ENCODE measurements at places on chromosomes 5 and 9.

- DNase-seq = no peak
These were observed 125.6 kb upstream of the LPAR1 start for GRCh38 chr9:111163716-111164389.

GRCh38 chr5:134569758-134570364, 44.4 kb downstream of the JADE2 start:
- DNase-seq = no peak

DNA sequence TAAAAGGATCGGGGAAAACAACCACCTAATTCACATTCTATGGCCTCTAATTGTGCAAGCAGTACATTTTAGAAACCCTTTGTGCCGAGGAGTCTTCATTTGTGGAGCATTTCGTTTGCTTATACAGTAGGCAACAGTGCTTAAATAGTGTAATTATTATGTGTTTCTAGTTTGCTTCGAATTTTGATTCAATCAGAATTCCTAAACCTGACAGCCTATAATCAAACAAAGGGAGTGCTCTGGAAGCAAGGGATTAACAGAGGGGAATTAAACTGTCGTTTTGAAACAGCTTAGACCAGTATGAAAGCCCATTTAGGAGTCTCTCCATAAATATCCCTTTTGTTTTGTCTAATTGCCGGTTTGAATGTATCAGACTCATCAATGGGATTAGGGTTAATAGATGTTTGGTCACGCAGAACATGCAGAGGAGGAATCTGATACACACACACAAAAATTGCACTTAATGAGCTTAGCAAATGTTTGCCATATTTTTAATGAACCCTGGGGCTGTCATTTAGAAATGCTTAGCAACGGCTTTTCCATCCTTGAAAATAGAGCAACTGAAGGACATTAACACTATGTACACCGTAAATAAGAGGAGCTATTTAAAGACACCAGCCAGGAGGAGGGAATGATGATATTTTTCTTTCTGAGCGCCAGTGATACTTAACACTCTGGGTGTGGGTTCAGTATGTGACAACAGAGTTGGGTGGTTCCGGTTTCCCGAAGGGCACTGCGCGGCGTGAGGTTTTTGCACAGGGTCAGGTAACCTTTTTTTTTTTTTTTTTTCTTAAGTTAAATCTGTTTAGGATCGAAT, 404.7 kb downstream of the TLE4 start:
- no peak for DNase-seq

- no peak for DNase-seq
These were observed 1485.7 kb upstream of the CDH9 start for GRCh38 chr5:28523888-28524635.

GRCh38 chr9:115999498-115999897, 154.1 kb upstream of the PAPPA start:
- no peak for DNase-seq

DNA sequence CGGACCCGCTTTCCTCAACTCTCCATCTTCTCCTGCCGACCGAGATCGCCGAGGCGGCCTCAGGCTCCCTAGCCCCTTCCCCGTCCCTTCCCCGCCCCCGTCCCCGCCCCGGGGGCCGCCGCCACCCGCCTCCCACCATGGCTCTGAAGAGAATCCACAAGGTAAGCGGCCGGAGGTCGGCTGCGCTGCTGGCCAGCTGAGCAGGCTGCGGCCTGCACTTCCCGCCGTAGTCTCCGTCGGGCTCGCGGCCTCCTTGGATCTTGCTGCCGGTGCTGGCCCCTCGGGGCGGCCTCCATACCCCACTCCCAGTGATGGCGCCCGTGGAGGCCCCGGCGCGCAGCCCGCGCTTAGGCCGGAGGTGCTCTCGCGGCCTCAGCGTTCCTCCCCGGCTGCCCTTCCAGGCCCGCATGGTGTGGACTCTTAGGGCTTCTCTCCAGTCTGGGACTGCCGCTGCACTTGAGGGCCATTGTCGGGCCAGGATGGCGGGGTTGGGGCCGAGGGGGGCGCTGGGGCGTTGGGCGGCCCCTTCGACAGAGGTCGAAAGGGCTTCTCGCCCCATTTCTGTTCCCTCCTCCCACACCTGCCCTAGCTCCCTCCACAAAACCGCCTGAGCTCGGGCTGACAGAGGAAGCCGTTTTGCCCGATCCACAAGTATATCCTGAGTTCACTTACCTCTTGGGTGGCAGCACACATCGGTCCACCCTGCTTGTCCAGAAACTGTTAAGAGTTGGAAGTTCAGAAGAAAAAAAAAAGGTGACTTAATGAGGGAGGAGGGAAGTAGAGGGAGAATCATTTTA, 714 bp downstream of the UBE2D2 start:
- no peak for DNase-seq

GRCh38 chr5:150106674-150107426, 20.5 kb upstream of the CSF1R start:
- DNase-seq = no peak

DNA sequence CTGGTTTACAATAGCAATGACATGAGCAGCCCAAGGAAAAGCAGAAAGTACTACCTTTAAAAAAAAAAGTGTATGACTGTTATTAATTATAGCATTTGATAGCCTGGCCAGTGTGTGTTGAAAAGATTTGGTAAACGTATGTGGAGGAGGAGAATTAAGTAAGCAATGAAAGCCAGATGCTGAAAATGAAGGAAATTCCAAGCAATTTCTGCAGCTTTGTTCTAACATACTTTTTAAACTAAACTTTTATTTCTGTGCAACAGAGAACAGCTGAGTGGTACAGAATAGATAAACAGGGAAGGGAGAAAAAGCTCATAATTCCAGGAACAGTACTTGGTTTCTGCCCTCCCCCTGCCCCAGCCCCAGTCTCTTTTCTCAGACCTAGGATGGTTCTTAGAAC, 252.6 kb downstream of the ADAMTSL1 start:
- DNase-seq = no peak

- no peak for DNase-seq
These were observed 374.1 kb upstream of the IRX4 start for GRCh38 chr5:2256691-2257280.

DNA sequence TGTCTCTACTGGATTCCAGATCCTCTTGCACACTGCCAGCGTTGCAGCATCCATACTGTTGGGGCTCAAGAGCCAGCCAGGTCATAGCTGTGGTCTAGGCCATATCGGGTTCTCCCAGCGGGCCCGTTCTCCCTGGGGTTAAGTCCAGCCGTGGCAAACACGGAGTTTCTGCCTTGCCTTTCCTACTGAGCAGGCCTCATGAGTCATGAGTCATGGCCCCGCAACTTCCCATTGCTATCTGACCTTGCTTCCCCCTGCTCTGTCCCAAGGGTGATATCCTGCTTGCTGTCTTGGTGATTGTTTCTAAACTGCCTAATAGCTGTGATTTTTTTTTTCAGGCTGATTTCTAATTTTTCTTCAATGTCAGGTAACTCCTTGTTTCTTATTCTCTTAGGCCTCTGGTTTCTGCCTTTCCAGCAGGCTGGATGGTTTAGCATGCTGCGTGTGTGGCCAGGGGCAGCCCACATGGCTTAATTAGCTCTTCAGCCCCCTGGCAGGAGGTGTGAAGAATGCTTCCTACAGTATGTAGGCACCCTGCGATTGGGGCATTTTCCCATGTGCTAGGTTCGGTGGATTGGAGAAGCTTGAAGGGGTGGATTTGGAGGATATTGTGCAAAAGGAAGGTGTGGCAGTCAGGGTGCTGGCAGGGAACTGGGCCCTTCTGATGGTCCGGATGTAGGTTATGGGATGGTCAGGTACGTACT, 18.7 kb downstream of the DAPK1 start:
- no peak for DNase-seq

GRCh38 chr9:136437839-136438547, 1.7 kb downstream of the INPP5E start:
- no peak for DNase-seq

DNA sequence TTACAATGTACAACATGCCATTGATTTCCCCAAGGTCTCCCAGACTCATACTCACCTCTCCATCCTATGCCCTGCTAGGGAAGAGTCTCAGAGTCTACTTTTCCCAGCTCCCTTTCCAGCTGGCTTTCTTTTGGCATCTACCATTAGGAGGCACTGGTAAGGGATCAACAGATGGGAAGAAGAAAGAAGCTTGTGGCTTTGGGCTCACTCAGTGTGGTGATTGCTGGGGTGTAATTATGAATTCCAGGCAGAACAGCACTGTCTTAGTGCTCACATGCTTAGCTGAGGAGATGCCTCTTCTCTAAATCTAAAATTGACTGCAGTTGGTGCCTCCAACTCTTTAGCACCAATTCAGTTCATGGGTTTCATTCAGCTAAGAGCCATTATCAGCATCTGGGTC, 330.0 kb downstream of the PSAT1 start:
- DNase-seq = no peak

DNA sequence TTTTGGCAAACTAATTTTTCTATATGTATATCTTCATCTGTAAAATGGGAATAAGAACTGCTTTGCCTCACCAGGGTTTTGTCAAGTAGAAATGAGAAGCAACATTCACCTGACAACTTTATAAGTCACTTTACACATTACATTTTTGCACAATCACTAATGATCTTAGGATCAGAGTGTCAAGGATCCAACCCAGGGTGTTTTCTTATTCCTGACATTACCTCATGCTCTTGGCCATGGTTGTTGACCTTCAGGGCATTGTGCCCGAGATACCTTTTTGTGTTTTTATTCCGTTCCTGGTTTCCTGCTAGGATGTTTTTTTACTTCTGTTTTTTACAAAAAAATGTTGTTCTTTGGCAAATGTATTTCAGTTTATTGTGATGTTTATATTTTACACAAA, 22.2 kb upstream of the RASA1 start:
- DNase-seq = no peak

- DNase-seq = no peak
These were observed 4.9 kb downstream of the PDCD1LG2 start for GRCh38 chr9:5515261-5515650.

- no peak for DNase-seq
These were observed 60.3 kb upstream of the PTGER4 start for GRCh38 chr5:40619421-40619820.

DNA sequence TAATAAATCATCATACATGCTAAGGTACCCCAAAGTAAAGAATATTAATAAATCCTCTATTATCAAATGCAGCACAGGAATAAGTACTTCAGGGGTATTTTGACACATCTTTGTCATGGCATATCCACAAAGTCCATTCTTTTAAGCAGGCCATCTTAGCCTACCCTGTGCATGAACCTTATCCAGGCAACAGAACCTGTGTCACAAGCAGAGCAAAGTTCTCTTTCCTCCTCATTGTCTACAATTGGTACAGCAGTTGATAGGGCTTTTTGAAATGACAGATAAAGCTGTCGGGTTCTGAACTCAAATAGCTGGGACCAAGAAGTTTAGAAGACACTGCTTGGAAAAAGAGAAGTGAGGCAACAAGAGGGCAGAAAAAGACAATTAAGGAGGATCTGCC, 30.8 kb upstream of the PURA start:
- no peak for DNase-seq

DNA sequence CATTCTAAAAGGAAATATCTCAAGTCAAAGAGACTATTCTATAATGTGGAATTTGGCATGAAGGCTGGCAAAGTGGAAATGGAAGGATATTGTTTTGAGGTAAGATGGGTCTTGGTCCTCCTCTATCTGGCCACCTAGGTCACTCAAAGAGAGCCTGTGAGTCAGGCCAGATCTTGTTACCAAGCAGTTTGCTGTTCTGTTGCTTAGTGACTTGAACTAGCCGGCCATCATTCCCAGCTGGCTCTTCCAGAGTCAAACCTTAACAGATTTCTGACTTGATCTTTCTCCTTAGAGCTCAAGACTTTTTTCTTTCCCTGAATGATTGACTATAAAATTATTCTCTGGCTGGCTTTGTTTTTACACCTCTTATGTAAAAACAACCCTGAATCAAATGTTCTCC, 136.1 kb downstream of the PDE4D start:
- no peak for DNase-seq

DNA sequence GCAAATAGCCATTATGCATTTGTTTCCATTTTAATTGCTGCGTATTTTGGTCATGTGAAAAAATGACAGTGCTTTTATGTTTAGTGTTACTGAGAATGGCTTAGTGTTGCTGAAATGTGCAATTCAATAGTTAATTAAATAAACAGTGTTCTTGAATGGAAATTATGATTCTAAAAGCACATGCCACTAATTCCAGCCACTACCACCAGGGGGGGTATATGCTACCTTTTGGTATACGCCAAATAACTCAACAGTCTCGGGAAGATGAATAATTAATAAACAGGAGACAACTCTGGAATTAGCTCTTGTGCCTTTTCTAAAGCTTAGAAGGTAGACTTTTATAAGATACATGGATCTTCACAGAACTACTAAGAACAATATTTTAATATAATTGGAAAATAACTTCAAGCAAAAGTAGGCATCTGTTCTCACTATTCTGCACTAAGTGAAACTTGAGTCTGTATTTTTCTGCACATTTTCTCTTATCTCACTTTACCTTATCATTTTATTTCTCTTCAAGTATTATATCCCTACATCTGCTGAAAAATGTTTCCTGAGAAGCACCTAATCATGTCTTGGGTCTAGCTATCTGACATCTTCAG, 83.5 kb upstream of the MINAR2 start:
- no peak for DNase-seq

DNA sequence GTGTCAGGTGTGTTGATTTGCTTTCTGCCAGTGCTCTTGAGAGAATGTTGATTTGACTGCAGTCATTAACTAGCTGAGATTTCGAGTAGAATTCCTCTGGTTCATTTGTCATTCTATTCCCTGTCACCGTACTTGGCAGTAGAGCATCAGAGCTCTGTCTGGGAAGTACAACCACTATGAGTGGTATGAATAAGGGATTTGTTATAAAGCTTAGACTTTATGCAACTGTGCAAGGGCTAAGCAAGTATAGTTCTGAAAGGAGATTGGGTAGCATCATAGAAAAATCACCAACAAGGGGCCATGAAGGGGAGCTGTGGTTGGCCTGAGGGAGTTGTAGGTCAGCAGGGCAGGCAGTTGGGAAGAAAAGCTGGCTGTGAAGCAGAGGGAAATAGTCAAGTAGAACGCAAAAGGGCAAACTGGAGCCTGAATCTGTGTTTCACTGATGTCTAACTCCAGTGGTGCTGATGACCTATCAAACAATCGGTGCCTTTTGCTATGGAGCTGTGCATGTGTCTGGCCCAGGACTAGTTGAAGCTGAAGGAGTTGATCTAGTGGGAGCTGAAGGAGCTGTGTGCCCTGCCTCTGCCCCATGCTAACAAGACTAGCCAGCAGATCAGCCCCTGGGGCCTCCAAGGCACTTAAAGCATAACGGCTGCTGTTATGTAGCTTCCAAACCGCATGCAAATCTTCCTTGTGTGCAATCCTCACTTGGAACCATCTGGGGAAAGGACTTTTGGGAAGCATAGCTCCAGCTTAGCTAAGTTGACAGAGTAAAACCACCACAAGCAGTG, 110.0 kb downstream of the SLC28A3 start:
- DNase-seq = no peak

- DNase-seq = no peak
These were observed 40.1 kb downstream of the NUP214 start for GRCh38 chr9:131165523-131165922.

GRCh38 chr5:146725025-146725424, 153.5 kb downstream of the PPP2R2B start:
- no peak for DNase-seq

DNA sequence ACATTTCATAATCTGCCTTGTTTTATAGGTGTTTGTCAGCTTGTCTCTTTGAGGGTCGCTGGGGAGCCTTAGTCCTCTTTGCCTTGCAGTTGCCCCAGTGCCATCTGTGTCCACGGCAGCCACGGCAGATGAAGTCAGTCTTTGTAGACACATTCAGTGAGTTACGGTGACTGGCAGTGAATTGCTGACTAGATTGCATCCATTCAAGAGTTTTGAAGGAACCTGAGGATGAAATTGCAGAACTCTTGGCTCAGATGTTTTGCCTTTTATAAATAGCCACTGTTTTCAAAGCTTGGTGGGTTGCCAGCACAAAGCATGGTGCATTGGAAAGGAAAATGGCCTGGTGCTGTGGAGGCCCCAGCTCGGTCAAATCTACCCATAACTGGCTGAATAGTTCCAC, 125.6 kb downstream of the TRIO start:
- no peak for DNase-seq

Data from NCI-H187 treated with DMSO at 0.1 percent for 48 hours (cell line).